Stimulated activated CD8-positive, alpha-beta memory T cell treated with anti-CD3 and anti-CD28 coated beads, Interleukin-4, amount 100 ng/mL, for 1 hour (primary cell): ENCODE measurements at places on chromosomes 13 and 19.
A peak's percentile ranks its signal among the peaks of the same experiment; 100 is the strongest.

- no peak for DNase-seq
Measured at GRCh38 chr19:11414544-11414943, 4.6 kb downstream of the RGL3 start.

DNA sequence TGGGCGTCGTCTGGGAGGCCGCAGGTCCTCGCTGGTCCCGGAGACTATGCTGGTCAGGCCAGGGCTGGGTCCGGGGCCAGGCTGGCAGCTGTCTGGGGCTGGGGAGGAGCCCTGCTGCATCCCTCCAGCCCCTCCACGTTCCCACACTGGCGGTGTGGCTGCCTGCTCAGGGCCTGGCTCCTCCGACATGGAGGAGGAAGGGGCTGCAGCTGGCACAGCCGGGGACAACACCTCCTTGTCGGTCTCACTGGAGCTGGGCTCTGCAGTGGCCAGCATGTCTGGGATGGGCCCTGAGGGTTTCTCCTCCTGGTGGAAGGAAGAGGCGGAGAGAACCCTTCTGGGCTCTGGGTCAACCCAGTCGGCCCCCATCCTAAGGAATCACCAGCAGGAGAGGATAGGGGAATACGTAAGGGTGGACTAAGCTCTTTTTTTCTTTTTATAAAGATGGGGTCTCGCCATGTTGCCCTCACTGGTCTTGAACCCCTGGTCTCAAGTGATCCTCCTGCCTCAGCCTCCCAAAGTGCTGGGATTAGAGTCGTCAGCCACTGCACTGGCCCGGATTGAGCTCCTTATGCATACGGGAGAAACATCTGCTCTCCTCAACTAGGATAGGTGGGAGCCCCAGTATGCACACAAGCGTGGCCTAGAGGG lies 806 bp downstream of the ZNF414 start:
- no peak for DNase-seq

DNA sequence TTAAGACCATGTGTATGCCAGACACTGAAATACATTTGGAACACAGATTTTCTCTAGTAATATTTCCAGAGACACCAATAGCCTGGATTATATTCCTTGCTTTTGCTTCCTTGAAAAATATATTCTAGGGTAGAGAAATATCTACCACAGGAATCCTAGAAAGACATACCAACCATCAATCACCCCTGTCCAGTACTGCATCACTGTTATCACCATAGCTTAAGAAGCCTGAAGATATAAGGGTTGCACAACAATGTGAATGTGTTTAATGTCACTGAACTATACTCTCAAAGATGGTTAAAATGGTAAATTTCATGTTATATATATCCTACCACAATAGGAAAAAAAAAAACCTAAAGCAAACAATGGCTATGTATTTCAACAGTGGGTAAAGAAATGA lies 163.6 kb downstream of the DIAPH3 start:
- DNase-seq: no peak

- DNase-seq: peak; percentile 21
Measured at GRCh38 chr19:17448131-17448967, at the start of gene TMEM221. Gene TMEM221 (minus strand): TSS chr19:17448668. CDS start chr19:17448462, 206 bp downstream.

- no peak for DNase-seq
Measured at GRCh38 chr19:2454962-2455850, 1.6 kb downstream of the LMNB2 start.

- no peak for DNase-seq
Measured at GRCh38 chr19:4357921-4358326, 14.6 kb downstream of the MPND start.
